ENCODE measurements at places on chromosomes 5 and 9. TPM values are rescaled to one million over a fixed set of nuclear protein-coding genes. Genes with fewer than 3 reads are reported as not detected.

DNA sequence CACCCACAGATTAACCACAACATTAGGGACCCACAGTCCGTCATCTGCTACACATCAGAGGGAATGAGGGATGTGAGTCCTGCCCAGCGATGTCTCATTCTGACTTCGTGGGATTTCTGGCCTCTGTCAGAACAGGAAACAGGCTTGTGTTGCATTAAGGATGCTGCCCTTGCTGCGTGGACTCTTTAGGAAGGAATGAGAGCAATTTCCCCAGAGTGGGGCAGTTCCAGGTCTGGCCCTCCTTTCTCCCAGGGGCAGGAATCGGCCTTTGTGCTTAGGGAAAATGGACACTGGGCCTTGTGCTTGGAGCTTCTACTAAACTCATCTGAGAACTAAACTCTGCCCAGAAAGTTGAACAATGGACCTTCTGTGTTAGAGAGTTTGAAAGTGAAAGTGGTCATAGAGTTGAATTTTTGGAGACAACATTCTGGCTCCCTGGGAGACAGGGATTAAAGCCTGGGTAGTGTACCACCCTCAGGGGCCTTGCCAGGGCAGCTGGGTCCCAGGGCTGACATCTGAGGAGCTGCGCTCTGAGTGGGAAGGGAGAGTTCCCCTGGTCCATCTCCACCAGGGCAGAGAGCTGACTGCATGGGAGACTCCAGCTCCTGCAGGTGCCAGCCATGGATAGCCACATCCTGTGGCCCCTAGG, 37.8 kb upstream of the S1PR3 start:
- DNase-seq, result no peak

GRCh38 chr5:11322133-11322532, 561.1 kb upstream of the DAP start:
- no peak for DNase-seq

GRCh38 chr9:109092051-109092580, 27.6 kb downstream of the TMEM245 start:
- DNase-seq, result no peak

DNA sequence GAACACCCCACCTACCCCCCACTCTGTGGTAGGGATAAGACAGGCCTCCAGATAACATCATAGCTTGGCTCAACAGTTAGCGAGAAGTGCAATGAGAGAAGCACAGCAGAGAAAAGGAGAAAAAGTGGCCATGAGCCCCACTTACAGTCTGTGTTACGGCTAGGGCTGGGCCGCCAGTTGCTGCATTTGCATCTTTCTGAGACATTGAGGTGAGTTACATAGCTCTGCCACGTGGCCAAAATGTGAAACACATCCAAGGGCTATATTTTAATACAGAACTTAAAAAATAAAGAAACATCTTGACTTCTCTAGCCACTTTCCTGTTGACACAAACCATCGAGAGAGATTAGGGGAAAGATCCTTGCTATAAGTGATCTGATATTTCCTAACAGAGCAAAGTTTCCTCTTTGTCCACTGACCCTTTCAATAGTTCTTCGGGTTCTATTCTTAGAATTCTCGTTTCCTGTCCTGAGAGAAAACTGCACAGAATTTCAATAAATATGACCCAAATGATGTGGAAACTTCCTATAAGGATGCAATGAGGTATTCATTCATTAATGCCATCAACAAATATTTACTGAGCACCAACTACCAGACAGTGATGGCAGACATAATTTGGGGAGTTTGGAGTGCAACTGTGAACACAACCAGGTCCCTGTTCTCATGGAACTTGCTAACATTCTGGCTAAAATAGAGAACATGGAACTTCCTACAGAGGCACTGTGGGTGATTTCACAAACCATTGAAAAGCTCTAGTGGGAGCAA, 3.2 kb upstream of the TLE4 start:
- DNase-seq, result no peak

GRCh38 chr9:18480662-18481093, 6.7 kb downstream of the ADAMTSL1 start:
- DNase-seq, result no peak

DNA sequence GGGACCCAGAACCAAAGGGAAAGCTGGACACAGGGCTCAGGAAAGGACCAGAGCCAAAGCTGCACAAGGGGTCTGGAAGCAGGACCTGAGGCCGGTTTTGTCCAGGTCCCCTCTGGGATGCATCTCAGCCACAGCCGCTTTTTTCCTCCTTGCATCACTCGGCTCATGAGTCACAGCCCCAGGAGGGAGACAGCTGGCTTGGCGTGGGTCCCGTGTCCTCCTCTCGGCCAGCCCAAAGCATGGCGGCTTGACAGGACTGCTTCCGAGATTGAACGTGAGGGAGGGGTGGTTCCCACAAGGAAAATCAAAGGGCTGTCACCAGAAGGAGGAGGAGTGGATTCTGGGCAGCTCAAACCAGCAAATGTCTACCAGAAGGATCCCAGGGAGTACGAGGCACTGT, 56.7 kb upstream of the CPLX2 start:
- DNase-seq, result no peak

- peak; percentile 83 for DNase-seq
These were observed 62.5 kb upstream of the ITGA1 start for GRCh38 chr5:52725065-52725746.

DNA sequence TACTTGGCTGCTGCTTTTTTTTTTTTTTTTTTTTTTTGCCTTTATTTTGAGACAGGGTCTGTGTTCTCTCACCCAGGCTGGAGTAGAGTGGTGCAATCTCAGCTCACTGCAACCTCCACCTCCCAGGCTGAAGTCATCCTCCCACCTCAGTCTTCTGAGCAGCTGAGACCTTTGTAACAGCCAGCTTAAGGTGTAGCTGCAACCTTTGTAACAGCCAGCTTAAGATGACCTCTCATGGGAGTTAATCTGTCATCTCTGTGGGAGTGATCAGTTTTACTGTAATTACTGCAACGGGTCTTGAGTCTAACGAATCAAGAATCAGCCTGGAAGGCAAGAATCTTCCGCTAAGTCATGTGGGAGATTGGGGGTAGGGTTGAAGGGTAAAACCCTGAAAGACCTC, 31.6 kb upstream of the SNX2 start:
- no peak for DNase-seq

DNA sequence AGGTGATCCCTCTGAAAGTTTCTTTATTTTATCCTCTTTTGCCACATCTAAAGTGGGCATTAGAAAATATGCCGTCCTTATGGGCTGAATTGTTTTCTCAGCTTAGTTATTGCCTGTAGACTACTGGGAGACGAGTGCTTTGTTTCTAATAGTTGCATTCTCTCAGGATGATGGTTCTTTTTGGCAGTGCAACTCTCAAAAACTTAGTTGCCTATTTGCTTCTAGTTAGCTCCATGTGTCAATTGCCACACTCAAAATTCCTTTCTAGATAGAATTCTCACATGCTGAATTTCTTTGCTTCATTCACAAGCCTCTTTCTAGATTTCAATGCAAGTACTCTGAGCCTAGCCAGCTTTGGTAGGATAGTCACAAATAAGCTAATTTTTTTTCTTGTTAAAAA, 155.5 kb downstream of the FGF10 start:
- DNase-seq, result no peak

DNA sequence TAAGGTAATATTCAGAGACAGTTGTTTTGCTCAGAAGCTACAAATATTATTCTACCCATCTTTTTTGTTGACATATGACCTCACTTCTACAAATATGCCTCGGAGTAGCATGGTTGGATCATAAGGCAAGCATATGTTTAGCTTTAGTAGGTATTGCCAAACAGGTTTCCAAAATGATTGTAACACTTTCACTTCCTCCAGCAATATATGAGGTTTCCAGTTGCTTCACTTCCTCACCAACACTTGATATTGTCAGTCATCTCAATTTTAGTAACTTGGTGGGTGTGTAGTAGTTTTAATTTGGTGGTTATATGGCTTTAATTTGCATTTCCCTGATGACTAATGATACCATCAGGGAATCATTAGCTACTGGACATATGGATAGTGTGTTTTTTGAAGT, 46.7 kb downstream of the TNFSF8 start:
- no peak for DNase-seq

DNA sequence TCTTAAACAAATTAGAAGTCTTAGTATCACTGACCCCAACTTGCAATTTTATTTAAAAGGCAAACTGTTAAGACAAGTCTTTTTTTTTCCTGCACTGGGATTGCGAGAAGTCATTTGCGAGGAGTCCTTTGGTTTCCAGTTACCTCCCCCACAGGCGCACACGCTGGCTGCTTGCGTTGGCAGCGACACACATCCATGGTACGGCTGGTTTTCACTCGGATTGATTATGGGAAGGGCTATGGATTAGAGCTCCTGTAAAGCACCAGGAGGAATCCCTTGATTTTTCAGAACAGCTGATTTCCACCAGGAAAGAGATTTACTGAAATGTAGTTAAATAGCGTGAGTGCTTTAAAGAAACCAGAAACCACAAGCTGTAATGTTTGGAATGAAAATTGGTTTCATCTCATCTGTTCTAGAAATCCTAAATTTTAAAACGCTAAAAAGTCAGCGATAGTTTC, 737 bp downstream of the SLC1A3 start:
- no peak for DNase-seq

DNA sequence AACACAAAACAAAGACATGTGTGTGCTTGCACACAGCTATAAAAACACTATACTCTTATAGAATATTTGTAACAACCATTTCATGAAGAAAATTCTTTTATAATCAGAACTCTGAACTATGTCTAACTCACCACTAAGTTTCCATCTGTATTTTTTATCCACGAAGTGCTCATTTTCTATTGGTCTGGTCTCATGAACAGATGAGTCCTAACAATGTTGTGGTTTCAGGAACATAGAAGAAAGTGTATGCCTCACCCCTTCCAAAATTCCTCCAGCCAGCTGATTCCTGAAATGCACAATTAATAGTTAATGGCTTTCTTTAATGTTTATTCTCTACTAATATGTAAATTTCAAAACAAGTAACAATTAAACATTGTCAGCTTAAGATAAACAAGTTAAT, 325.3 kb upstream of the GRAMD2B start:
- no peak for DNase-seq

DNA sequence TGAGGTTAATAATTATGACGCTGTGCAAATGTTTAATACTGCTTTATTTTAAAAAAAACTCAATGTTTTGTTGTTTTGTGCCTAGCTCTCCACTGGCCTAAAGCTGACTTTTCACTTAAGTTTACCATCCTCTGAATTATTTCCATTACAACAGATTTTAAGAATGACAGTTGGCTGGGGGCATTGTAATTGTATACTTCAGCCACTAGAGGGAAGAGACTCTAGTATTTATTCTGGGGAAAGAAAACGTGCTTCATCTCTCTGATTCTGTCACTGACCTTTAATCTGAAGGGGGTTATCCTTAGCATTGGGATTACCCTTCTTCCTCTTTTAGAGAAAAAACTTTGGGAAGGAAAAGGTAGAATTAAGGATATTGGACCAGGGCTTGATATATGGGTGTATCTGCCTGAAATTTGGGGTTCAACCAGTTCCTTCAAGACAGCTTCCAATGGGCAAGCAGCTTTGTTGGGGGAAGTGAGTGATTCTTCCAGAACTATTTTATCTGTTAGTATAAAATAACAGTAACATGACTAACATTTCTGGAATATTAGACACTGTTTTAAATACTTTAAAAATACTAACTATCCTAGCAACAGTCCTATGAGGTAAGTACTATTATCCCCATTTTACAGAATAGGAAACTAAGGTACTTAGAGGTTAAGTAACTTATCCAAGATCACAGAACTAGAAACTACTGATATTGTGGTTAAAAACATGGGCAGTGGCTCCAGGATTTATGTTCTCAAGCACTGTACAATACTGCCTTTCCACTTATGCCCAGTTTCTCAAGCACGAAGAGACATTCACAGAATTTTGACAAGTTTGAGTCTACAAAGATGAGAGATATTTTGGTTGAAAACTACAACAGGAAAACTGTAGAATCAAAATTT, 208.4 kb downstream of the CD180 start:
- DNase-seq, result no peak

DNA sequence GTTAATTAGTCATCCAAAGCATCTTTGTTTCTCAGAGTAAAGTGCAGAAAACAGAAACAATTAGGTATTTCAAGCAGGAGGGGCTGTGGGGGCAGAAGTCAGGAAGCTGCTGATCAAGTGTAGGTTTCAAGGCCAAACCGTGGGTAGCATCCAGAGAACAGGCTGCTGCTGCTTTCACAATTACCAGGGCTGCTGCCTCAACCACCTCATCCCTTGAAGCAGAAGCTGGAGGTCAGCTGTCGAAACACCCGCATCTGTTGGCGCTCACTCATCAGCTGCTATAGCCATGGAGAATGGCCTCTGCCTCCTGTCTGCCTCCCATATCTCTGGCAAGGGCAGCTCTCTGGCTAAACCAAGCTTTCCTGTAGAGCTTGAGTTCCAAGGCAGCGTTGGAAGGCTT, 122.9 kb upstream of the OSMR start:
- no peak for DNase-seq

DNA sequence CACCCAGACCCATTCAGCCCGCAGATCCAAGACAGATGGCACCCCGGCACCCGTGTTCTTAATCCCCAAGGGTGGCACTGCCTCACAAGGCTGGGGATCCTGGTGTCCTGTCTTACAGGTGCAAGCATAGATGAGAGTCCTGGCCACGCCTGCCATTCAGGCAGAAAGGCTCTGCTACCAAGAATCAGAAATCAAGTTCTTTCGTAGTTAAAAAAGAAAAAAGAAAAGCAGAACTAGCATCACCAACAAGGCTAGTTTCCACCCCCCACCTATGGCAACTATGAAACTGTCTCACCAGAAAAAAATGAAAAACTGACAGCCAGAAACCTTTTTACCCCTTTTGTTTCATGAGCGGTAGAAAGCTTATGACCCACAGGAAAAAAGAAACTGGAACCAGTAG, 170.4 kb downstream of the SYK start:
- no peak for DNase-seq

- no peak for DNase-seq
These were observed 171.0 kb downstream of the TRIO start for GRCh38 chr5:14313986-14314690.

DNA sequence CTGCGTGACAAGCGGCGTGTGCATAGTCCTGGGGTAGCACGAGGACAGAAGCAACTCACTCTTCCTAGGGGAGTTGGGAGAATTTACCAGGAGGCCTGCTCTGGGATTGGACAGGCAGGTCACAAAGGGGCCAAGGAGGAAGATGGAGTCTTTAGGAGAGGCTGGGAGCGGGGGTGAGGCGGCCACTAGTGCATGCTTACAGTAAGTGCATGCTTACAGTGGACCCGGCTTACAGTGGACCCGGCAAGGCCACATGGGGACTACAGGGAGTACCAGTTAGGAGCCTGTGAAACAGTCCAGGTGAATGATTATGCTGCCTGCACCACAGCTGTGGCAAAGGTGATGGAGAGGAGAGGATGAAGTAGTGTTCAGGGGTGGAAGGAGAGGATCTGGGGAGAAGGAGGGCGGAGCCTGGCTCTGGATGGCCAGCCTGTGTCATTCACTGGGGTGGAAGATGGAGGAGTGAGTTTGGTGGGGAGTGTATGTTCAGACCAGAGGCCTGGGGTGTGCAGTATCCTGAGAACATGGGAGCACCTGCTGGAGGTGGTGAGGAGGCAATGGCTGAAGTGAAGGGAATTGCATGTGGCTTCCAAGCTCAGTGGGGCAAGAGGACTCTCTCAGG, 78.7 kb downstream of the CRB2 start:
- DNase-seq, result no peak

- DNase-seq, result no peak
These were observed 124.1 kb upstream of the TBC1D2 start for GRCh38 chr9:98379572-98379971.

GRCh38 chr9:18906656-18907395, 126.2 kb downstream of the SAXO1 start:
- no peak for DNase-seq

GRCh38 chr5:152560512-152561137, 155.5 kb upstream of the NMUR2 start:
- DNase-seq, result peak; percentile 2

The PLPP7 gene
- polyA plus RNA-seq, result 0.96 TPM

The CTSV gene
- 1,344 TPM for polyA plus RNA-seq

The FOXD4L6 gene
- 0.16 TPM for polyA plus RNA-seq

The ALDH7A1 gene
- polyA plus RNA-seq, result 29.9 TPM
